Endothelial cell (in vitro differentiated cells): ENCODE measurements at places on chromosomes 13 and 19.

DNA sequence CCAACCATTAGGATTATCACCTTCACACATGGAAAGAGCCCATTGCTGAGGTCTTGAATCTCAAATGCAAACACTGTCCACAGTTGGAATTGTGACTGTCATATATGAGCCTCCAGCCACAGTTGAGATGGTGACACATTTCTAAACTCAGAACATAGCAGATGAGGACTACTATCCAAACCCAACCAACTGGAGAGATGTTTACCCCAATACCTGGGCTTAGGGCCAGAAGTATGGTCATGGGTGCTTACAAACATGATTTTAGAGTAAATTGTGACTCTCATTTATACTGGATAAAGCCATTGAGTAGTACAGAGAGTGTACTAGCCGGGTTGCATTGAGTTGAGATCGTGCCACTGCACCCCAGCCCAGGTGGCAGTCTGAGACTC is 14.0 kb upstream of the ZNF681 start:
- no peak for DNase-seq

DNA sequence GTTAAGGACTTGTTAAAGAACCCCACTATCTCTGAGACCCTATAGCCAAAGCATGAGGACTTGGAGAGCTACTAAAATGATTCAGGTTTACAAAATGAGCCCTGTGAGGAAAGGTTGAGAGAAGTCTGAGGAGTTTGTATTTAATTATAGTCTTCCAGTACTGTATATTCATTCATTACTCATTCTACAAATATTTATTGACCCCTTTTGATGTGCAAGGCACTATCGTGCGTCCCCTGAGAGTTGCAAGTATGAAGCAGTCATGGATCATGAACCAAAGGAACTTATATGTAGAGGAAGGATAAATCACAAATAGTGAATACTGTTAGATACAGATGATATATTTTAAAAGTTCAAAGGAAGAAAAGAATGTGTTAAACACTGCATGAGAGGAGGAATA is 84.4 kb downstream of the DNAJC15 start:
- DNase-seq = no peak

GRCh38 chr13:98307463-98308085 is 130.5 kb upstream of the RNF113B start:
- DNase-seq = peak; percentile 51

- DNase-seq = no peak
These were observed 33.7 kb downstream of the SHISA2 start for GRCh38 chr13:26017932-26018665.

DNA sequence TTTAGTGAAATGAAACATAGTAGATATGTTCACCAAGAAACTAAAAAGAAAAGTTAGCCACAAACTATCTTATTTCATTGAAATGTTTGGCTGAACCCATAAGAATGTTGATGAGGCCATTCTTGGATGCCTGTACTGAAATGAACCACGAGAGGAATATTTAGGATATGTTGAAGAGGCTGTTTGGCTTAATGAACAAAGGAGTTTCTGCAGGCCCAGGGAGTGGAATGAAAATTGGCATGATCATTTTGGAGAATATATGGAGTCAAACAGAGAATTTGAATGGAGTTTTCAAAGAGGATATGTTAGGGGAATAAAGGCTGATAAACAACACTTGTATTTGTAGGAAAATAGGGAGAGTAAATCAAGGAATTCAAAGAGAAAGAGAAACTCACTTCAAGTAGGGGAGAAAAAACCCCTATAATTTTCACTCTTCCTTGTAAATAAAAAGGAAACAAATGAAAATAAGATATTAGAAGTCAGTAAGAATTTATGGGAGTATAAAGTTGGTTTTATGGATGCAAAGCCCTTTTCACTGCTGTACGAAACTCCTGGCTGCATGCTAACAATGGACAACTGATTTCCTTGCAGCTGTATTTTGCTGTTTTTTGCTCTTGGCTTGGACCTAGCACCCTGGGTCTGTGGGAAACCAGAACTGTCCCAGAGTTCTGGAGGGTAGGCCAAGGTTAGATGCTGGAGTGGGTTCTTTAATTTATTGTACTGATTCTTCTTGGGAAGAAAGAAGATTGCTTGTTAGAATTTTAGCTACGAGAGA is 36.5 kb downstream of the KL start:
- DNase-seq = no peak
